T-helper 2 cell treated with Interferon-gamma antibody and Interleukin-4, amounts not matched to agents 5 μg/mL and 100 μg/mL, for 36 hours (primary cell): ENCODE measurements at places on chromosomes 2 and 18.

GRCh38 chr2:136185981-136186776 lies 68.2 kb upstream of the CXCR4 start:
- DNase-seq: no peak
- no peak overlapping the region for H3K4me3 ChIP-seq
- no peak overlapping the region for H3K27ac ChIP-seq
- H3K27me3 ChIP-seq: peaks cover 5% of the 10 kb centered on the region

DNA sequence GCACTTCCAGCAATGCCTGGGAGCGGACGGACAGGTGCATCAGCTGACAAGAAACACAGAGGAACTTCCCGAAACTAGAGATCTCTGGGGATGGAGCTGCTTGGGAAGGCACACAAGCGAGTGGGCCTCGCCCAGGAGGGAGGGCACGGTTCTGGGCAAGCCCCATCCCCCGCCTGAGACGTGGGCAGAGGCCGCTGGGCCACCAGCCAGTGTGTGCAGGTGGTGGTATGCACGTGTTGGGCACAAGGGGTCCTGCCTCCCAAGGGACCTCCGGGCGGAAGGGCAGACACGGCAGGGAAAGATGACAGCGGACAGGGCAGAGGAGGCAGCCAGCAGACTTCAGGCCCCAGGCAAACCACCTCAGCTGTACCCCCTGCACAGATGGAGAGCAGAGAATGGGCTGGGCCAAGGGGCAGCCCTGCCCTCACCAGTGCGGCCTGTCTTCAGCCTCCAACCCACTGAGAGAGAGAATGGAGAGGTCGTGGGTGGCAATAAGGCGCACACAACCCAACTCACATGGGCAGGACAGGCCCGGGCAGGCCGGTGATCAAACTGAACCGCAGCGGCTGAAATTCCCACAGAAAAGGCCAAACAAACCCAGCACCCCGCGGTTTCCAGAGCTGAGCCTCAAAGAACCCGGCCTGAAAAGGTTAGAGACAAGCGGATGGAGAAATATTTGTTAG lies 51.2 kb downstream of the HDAC4 start:
- peaks cover 32% of the 10 kb centered on the region for H3K36me3 ChIP-seq
- H3K27me3 ChIP-seq: no peaks in the 10 kb centered on the region
- DNase-seq: no peak
- peaks cover 2% of the 10 kb centered on the region for H3K4me1 ChIP-seq
- H3K4me3 ChIP-seq: no peak overlapping the region
- no peak overlapping the region for H3K27ac ChIP-seq

DNA sequence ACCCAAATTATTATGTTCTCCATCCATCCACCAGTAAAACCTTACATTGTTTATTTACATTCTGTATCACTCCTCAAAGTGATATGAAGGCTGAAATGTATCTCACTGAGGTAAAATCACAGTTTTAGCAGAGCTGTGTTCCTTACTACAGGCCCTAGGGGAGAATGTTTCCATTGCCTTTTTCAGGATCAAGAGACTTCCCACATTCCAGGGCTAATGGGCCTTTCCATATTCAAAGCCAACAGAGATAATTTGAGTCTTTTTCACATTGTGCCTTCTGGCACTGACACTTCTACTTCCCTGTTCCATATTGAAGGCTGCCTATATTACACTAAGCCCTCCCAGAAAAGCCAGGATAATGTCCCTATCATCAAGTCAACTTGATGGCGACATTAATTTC lies 20.0 kb downstream of the NETO1 start:
- no peak overlapping the region for H3K4me3 ChIP-seq
- no peaks in the 10 kb centered on the region for H3K4me1 ChIP-seq

DNA sequence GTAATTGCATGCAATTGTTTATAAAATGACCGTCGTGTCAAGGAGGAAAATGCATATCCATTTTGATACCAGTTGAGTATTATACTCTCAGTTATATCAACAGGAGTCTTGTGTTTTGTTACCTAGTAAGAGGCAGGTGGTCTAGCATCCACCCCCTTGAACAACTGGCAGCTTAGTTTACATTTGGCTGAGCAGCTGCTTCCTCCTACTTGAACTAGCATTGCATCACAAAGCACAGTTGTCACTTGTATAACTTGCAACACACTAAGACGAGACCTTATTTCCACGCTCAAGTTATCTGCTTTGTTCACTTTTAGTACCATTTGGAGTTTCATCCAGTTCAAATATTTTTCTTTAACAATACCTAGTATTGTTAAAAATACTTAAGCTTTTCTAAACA lies 75.4 kb upstream of the UBE2E3 start:
- no peaks in the 10 kb centered on the region for H3K4me1 ChIP-seq
- H3K27me3 ChIP-seq: peaks cover 5% of the 10 kb centered on the region
- DNase-seq: no peak
- no peaks in the 10 kb centered on the region for H3K36me3 ChIP-seq
- H3K27ac ChIP-seq: no peak overlapping the region

- peaks cover 4% of the 10 kb centered on the region for H3K4me1 ChIP-seq
- H3K4me3 ChIP-seq: no peak overlapping the region
- H3K27ac ChIP-seq: no peak overlapping the region
- no peak for DNase-seq
Measured at GRCh38 chr2:207067473-207067872, 98.3 kb downstream of the KLF7 start.

DNA sequence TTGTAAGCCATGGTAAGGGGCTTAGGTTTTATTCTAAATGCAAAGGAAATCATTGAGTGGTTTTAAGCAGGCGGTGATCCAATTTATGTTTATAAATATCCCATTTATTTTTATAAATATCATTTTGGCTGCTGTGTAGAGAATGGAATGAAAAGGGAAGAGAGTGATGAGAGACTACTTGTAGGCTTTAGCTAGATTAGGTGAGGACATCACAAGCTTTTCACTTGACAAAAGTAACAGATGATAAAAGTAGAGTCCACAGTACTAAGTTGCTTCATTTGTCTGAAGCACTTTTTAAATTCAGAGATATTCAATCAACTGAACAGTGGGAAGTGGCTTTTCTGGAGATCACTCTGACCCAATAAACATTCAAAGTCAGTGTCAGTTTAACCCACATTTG lies 65.4 kb upstream of the FSHR start:
- H3K4me3 ChIP-seq: no peak overlapping the region
- no peak overlapping the region for H3K27ac ChIP-seq
- no peak for DNase-seq
- H3K4me1 ChIP-seq: no peaks in the 10 kb centered on the region
- no peaks in the 10 kb centered on the region for H3K27me3 ChIP-seq

- H3K27me3 ChIP-seq: peaks cover 2% of the 10 kb centered on the region
- H3K4me3 ChIP-seq: no peak overlapping the region
- DNase-seq: no peak
- H3K27ac ChIP-seq: no peak overlapping the region
- H3K36me3 ChIP-seq: no peaks in the 10 kb centered on the region
- H3K4me1 ChIP-seq: no peaks in the 10 kb centered on the region
Measured at GRCh38 chr18:50686409-50686808, 126.5 kb downstream of the MAPK4 start.

- no peak overlapping the region for H3K27ac ChIP-seq
- no peaks in the 10 kb centered on the region for H3K4me1 ChIP-seq
- DNase-seq: no peak
Measured at GRCh38 chr18:10053861-10054260, 140.0 kb downstream of the VAPA start.

DNA sequence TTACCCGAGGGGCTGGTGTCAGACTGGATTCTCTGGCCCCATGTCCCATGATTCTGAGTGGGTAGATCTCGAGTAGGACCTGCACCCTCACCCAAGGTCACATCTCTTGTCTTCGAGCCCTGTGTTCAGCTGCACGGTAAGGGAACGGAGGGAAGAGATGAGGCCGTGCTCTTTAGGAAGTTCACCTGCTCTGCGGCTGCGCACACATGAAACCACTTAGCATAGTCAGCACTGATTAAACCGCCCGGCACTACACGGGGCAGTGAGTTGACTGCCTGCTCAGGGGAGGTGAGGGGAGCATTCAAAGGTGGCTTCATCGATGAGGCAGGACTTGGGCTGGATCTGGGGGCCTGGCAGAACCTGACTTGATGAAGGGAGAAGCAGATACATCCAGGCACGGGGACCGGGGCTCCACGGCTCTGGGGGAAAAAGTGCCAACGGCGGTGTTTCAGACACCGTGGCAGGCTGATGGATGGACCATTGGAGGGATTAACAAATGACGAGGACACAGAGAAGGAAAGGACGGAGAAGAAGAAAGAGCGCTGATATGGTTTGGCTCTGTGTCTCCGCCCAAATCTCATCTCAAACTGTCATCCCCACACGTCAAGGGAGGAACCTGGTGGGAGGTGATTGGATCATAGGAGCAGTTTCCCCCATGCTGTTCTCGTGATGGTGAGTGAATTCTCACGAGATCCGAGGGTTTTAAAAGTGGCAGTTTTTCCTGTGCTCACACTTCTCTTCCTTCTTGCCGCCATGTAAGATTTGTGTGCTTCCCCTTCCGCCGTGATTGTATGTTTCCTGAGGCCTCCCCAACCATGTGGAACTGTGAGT lies 248.6 kb downstream of the CYP26B1 start:
- no peaks in the 10 kb centered on the region for H3K4me1 ChIP-seq
- H3K27me3 ChIP-seq: no peaks in the 10 kb centered on the region
- no peak overlapping the region for H3K4me3 ChIP-seq
- H3K27ac ChIP-seq: no peak overlapping the region
- DNase-seq: no peak
- no peaks in the 10 kb centered on the region for H3K36me3 ChIP-seq

GRCh38 chr2:27615316-27615715 lies 13.5 kb downstream of the CCDC121 start:
- H3K4me3 ChIP-seq: no peak overlapping the region
- H3K36me3 ChIP-seq: peaks cover 48% of the 10 kb centered on the region
- H3K27me3 ChIP-seq: no peaks in the 10 kb centered on the region
- H3K4me1 ChIP-seq: no peaks in the 10 kb centered on the region
- no peak overlapping the region for H3K27ac ChIP-seq

GRCh38 chr2:190911813-190912212 lies 31.2 kb downstream of the GLS start:
- DNase-seq: peak; percentile 17
- H3K27ac ChIP-seq: peak overlapping the region; percentile 76
- peaks cover 44% of the 10 kb centered on the region for H3K36me3 ChIP-seq

GRCh38 chr18:39211461-39211860 lies 1645.9 kb upstream of the CELF4 start:
- no peaks in the 10 kb centered on the region for H3K27me3 ChIP-seq
- H3K4me1 ChIP-seq: no peaks in the 10 kb centered on the region
- no peaks in the 10 kb centered on the region for H3K36me3 ChIP-seq
- no peak overlapping the region for H3K27ac ChIP-seq
- no peak overlapping the region for H3K4me3 ChIP-seq

- H3K36me3 ChIP-seq: peaks cover 14% of the 10 kb centered on the region
- no peak overlapping the region for H3K27ac ChIP-seq
- H3K27me3 ChIP-seq: no peaks in the 10 kb centered on the region
Measured at GRCh38 chr2:28053597-28053996, 163.1 kb downstream of the BABAM2 start.

DNA sequence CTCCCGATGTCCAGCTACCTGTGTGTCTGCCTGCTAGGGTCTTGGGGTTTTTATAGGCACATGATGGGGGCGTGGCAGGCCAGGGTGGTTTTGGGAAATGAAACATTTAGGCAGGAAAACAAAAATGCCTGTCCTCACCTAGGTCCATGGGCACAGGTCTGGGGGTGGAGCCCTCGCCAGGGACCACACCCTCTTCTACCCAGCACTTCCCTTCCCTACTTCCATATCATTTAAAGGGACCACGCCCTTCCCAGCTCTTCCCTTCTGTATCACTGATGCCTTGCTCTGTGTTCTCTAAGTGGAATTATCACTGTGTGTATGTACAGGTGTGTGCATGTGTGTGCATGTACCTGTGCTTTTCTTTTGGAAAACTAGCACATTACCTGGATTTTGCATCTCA lies 6.3 kb downstream of the UGT1A1 start:
- peaks cover 13% of the 10 kb centered on the region for H3K27me3 ChIP-seq
- H3K4me3 ChIP-seq: no peak overlapping the region
- H3K36me3 ChIP-seq: no peaks in the 10 kb centered on the region
- no peak overlapping the region for H3K27ac ChIP-seq
- H3K4me1 ChIP-seq: no peaks in the 10 kb centered on the region

DNA sequence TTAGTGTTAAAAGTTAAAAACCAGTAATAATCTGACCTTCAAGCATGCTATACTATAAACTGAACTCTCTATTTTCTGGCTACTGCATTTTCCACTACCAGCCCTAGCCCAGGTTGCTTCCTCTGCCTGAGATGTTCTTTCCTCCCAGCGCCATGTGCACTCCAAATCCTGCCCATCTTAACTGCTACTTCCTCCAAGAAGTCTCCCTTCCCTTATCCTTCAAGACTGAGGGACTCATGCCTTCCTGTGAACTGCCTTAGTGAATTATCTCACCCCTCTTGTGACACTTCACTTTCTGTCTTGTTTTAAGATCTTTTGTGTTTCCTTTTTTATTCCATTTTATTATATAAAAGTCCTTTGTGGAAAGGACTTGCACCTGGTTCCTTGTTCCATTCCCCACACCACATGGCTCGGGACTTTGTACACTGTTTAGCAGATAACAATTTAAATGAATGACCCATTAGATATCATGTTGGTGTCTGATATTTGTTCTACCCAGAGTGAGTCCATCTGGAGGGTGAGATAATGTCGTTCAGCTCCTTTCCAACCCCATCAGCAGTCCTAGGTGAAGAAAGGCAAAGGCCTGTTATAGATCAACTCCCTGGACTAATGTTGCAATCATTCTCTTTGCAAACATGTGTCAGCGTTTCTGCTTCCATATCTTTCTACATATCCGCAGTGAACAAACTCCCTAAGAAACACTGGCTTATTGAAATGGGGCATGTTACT lies 20.9 kb upstream of the AGFG1 start:
- H3K4me3 ChIP-seq: no peak overlapping the region
- DNase-seq: no peak
- H3K27ac ChIP-seq: no peak overlapping the region
- no peaks in the 10 kb centered on the region for H3K27me3 ChIP-seq
- no peaks in the 10 kb centered on the region for H3K4me1 ChIP-seq
- no peaks in the 10 kb centered on the region for H3K36me3 ChIP-seq

GRCh38 chr2:5537180-5537688 lies 154.9 kb upstream of the SOX11 start:
- no peak for DNase-seq
- no peak overlapping the region for H3K27ac ChIP-seq
- H3K27me3 ChIP-seq: no peaks in the 10 kb centered on the region
- H3K4me1 ChIP-seq: no peaks in the 10 kb centered on the region
- no peaks in the 10 kb centered on the region for H3K36me3 ChIP-seq

GRCh38 chr2:69524799-69525198 lies 87.6 kb upstream of the NFU1 start:
- peaks cover 67% of the 10 kb centered on the region for H3K36me3 ChIP-seq
- H3K27me3 ChIP-seq: no peaks in the 10 kb centered on the region
- no peaks in the 10 kb centered on the region for H3K4me1 ChIP-seq

DNA sequence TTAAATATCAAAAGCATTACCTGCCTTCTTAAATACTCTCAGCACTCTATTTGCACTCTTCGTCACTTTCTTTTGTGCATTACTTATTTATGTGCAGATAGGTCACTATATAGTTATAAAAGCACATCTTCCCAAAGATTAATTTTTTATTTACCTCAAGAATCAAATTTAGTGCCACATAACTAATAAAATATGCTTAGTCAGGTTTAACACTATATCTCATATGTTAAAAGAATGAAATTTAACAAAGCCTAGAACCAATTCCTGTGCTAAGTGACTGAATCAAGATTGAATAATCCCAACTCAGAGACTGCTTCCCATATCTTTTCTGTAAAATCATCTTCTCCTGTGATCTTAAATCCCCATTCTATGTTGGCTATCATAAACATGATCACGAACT lies 957.5 kb upstream of the NXPH2 start:
- H3K4me3 ChIP-seq: no peak overlapping the region
- no peak for DNase-seq
- no peak overlapping the region for H3K27ac ChIP-seq
- no peaks in the 10 kb centered on the region for H3K4me1 ChIP-seq
